H9 (cell line): ENCODE measurements at places on chromosomes 1 and 21.
A peak's percentile ranks its signal among the peaks of the same experiment; 100 is the strongest.

DNA sequence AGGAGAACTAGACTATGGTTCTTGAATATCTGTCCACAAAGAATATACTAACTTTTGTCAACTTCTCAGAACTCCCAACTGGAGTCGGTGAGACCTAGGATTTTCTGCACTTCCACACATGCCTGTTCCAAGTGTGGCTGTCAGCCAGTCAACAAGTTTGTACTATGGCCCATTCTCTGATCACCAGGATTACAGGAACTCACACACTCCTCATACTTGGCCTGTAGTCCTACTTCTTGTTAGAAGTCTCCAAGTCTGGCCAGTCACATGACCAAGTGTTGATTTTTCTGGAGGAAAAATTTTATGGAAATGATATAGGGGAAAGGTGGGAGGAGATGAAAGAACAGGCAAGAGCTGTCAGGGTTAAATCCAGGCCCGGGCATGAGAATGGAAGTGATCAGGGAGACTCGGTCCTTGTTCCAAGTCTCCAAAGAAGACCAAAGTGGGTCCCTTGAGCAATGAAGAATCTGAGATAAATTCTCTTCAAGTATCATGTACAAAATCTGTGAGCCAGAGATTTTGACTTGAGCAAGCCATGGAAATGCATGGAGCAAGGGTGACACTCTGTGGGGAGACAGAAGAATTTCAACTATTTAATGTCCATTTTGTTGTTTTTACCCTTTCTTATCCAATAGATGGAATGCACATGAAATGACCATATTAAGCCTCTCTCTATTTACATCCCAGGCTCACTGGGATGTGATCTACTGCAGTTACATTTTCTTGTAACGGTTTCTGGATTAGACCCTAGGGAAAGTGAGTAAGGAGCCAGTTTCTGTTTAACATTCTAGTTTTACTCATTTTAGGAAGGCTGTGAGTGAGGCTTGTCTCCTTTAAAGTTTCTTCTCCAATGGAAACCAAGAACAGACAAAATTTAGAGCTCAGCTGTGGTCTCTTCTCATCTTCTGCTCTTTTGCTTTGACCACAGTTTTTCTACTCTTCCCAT is 320.9 kb downstream of the ASTN1 start:
- DNase-seq: no peak

DNA sequence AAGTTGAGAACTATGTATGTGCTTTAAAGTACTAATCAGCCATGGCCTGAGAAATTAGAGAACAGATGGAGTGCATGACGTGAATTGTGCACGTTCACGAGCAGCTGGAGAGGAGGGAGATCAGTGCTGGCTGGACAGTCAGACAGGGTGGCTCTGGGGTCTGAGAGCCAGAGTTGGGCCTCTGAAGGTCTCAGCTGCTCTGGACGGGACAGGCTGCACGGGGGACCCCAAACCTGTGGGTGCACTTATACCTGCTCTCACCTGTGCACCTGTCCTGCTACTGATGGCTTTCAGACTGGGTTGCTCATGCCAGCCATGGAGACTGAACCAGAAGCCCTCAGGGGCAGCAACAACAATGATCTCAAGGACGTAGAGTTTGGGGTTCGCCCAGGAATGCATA is 43.5 kb downstream of the UMODL1 start:
- no peak for DNase-seq

DNA sequence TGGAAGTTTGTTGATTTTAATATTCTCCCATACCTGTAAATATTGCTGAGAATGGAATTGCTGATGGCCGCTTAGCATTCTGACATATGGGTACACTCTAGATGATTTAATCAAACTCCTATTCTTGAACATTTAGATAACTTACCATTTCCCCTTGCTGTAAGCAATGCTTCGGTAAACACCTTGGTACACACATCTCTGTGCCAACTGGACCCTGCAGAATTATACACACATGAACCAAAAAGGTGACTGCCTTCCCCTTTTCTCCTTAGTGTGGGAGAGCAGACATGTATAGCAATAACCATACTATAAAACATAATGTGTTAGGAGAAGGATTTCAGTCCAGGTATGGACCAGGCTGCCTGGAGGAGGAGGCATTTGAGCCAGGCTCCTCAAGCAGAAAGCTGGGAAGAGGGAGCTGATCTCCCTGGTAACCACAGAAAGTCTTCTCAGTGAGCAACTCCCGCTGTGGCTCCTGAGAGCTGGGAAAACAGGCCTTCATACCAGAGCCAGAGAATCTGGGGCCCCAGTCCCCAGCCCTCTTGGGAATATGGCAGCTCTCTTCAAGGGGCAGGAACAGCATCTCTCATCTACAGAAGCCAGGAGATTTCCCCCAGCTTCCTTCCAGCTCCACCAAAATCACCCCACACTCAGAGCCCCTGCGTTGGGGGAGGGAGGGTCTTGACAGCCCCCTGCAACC is 33.9 kb upstream of the CSF1 start:
- DNase-seq: peak; percentile 56

DNA sequence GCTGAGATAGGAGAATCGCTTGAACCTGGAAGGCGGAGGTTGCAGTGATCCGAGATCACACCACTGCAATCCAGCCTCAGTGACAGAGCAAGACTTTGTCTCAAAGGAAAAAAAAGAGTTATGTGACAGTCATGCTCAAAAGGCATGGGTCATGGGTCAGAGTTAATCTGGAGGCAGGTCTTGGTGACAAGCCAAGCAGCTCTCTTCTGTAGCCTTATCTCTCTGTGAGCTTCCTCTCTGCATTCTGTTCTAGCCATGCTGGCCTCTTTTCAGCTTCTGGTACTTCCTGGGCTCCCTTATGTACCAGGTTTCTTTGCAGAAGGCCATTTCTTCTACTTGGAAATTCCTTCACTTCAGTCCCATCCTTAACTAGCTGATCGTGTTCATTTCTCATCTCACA is 63.6 kb downstream of the NGF start:
- no peak for DNase-seq

GRCh38 chr1:81519987-81520386 is 280.7 kb upstream of the ADGRL2 start:
- no peak for DNase-seq

- DNase-seq: no peak
Observed at GRCh38 chr1:240765732-240766363, 153.9 kb upstream of the GREM2 start.

DNA sequence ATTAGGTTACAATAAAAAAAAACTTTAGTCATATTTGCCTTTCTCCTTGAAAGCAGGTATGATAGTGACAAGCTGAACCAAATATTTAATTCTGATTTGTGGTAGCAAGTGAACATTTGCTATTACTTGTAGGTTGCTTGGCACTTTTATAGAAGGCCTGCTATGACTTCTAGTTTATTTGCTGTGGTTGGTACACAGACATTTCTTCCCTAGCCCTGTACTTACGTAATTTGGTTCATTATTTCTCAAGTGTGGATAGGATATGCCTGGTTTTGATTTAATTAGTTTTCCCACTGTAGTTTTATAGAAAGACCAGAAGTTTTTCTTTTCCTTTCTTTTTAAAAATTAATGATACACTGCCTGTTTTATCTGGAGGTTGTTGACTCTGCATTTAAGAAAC is 55.9 kb downstream of the PPP2R5A start:
- no peak for DNase-seq

- no peak for DNase-seq
Observed at GRCh38 chr1:206472886-206473285, 2.6 kb downstream of the IKBKE start.

DNA sequence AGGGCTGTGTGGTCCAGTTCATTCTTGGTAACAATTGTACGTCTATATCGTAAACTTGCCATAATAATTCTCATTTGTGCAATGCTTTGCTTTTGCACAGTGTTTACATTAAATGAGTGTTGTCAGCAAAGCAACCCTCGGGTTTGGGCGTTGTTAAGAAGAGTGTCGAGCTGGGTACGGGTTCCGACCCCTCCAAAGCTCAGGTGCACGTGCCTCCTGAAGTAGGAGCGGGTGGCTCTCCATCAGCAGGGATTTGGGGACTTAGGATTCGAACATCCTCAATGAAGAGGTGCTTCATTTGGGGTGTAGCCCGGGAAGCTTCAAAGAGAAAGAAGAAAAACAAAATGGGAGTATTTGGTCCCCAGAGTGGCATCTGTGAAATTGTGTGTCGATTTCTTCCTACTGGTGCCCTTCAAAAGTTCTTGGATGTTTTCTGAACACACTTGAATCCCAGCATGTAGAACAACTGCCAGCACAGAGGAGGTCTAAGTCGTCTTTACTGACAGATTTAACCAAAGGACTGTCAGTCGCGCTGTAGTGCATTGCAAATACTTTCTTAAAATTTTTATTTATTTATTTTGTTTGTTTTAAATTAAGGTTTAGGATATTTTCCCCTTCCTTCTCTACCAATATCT is 1.1 kb downstream of the TRIM58 start:
- no peak for DNase-seq

DNA sequence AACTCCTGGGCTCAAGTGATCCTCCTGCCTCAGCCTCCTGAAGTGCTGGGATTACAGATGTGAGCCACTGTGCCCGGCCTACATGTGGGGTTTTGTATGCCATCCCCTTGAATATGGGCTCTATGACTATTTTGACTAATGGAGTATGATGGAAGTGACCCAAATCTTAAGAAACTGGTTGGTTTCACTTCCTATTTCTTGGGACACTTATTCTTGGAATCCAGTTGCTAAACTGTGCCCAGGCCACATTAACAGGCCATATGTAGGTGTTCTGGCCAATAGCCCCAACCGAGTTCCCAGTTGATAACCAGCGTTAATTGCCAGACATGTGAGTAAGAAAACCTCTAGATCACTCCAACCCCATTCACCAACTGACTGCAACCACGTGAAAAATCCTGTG is 36.3 kb upstream of the CLIC4 start:
- DNase-seq: no peak

DNA sequence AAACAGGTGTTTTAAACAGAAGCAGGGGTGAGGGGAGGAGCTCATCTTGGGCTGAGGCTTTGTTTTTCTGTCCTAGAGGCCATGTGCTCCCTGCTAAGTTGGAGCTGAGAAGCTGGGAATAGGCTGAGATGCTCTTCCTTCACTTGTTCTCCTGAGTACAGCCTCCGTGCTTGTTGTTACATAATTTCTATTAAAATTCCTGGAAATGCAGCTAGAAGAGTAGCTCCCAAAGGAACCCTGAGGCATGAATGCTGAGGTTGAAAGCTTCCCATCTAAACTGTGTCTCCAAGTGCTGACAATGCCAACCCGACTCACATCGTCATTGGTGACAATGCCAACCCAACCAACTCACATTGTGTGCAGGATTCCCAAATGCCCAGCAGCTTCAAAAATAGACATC is 12.6 kb upstream of the ITPKB start:
- DNase-seq: no peak

- DNase-seq: peak; percentile 89
Observed at GRCh38 chr1:26321315-26322041, 3.7 kb downstream of the CD52 start.

DNA sequence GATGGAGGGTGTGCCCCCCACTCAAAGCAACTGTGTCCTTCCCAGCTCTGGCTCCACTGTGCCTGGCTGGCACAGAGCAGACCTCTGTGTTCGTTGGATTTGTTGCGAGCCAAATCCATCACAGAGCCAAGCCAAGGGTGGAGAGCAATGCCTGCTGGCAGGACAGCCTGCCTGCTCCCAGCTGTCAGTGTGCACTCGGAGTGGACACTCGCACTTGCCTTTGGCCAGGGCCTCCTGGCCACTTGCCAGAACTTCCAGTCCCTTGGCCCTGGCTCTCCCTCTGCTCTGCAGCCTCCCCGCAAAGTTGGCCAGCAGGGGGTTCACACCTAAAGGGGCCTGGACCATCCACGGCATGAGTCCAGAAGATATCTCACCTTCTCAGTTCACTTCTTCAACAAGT is 16.4 kb downstream of the HEYL start:
- DNase-seq: no peak

GRCh38 chr21:16534408-16535101 is 804.8 kb downstream of the USP25 start:
- DNase-seq: no peak

- DNase-seq: no peak
Observed at GRCh38 chr1:30763651-30764248, 6.2 kb upstream of the LAPTM5 start.
